ENCODE measurements at places on chromosomes 2 and 18.

DNA sequence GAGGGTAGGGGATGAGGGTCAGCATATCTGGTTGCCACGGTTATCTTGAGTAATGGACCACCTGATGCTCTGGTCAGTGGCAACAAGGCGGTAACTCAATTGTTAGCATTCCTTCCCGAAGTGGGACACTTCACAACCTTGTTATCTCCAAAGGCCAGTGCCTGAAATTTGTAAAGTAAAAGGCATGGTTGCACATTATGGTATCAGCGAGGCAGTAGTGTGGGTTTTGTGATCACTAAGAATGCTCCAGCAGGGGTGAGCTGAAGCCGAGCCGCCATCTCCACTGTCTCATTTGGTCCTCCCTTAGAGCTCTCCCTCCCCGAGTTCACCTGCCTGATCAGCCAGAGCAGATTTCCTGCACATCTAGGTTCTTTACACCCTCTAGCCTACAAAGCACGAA is 50.5 kb upstream of the LGALSL start:
- DNase-seq, result no peak

DNA sequence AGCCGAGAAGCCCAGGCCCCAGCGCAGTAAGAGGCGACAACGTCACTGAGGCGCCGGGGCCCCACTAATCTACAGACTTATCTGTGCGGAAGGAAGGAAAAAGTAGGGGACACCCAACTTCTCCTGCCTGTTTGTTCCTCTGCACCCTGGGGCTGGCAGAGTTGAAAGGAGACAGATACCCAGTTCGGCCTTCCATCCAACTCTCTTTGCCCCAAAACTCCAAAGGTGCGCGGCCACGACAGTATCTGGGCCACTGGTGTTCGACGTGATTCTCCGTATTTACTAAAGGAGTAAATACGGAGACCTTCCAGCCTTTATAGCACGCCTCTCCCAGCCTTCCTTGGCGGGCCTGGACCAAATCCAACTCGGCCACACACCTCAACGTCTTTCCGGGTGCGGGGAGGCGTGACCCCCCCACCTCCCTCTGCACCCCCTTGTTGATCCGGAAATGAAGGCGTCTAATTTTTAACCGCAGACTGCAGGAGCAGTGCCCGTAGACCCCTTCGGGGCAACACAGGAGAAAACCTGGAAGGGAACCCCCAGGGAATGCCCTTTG is 1.6 kb downstream of the SMAD7 start:
- DNase-seq, result peak; percentile 40

- DNase-seq, result no peak
Measured at GRCh38 chr2:98511981-98512380, 67.3 kb downstream of the INPP4A start.

DNA sequence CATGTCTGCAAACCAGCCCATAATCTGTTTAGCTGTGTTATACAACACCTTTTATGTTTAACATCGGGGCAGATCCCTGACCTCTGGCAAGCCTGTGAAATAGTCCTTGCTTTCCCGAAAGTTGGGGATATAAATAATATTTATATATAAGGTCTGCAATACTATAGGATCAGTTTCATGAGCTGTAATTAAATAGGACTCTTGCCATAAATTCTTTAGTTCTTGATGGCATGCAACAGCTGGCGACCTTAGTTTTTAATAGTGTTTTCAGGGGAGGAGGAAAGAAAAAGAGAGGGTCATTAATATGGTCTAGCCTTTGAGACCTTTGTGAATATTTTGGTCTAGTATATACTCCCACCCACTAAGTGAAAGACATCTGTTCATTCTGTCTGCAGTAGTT is 166.5 kb downstream of the MTX2 start:
- DNase-seq, result no peak

GRCh38 chr18:52903857-52904256 is 563.9 kb downstream of the DCC start:
- no peak for DNase-seq

- no peak for DNase-seq
Measured at GRCh38 chr2:205776720-205777119, 94.4 kb downstream of the NRP2 start.

DNA sequence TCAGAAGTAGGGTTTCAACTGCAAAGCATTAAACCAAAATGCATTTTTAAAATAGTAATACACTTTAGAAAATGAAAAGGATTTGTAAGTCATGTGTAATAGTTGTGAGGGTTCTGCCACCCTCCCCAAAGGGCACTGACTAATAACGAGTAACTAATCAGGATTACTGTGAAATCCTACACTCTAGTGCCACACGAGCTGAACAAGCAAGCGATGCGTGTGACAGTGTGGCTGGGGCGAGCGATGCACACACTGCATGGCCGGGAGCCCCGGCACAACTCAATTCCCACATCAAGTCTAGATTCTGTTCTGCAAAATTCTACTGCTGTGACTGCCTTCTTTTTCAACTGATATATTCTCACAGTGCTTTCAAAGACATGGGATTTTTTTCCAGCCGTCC is 156.4 kb downstream of the SEPTIN10 start:
- DNase-seq, result no peak
